ENCODE measurements at places on chromosomes 6 and 20. TPM values are rescaled to one million over a fixed set of nuclear protein-coding genes. Genes with fewer than 3 reads are reported as not detected.

DNA sequence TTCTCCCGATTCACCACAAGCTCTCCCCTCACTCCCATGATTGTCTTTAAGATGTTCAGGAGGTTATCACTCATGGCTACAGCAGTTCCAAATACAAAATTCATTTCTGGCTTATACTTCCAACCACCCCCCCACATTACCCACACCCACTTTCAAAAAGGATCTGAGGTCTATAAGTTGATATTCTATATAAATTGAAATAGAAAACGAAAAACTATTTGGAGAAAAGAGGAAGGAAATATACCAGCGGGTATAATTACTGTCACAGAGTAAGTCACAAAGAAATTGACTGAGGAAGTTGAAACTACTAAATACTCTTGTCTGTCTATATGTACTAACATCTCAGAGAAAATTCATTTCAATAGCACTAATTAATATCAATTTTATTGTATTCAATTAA lies 112.7 kb upstream of the TNFAIP3 start:
- no peak overlapping the region for H3K4me3 ChIP-seq
- H3K27ac ChIP-seq: no peak overlapping the region
- no peak for DNase-seq
- no peaks in the 10 kb centered on the region for H3K27me3 ChIP-seq

MMP24 gene
- total RNA-seq: 1.7 TPM

DNA sequence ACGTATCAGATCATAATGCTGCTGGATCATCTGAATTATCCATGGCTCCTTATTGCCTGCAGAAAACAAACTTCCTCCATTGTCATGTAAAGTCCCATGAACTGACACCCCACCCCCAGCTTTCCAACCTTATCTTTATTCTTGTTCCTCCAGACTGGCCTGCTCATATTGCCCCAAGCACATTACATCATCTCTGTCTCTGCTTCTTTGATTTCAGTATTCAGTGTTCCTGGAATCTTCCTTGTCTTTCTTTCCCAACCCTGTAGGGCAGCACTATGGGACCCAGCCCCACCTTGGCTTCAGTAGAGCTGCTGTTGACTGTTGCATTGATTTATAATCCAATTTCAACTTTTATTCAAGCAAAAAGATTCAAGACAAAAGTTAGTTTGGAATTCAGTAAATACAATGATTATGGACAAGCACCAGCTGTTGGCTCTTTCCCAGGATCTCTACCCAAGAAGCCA lies 187.5 kb upstream of the ECI2 start:
- H3K36me3 ChIP-seq: no peaks in the 10 kb centered on the region
- DNase-seq: no peak
- no peaks in the 10 kb centered on the region for H3K27me3 ChIP-seq
- no peak overlapping the region for H3K27ac ChIP-seq

DNA sequence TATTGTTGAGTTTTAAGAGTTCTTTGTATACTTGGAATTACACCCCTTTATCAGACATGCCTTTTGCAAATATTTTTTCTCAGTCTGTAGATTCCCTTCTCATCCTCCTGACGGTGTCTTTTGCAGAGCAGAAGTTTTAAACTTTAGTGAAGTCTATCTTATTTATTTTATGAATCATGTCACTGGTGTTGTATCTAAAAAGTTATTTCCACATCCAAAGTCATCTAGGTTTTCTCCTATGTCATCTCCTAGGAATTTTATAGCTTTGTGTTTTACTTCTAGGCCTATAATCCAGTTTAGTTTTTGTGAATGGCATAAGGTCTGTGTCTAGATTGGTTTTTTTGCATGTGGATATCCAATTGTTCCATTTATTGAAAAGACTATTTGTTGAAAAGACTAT lies 271.3 kb downstream of the KIF16B start:
- no peaks in the 10 kb centered on the region for H3K4me1 ChIP-seq
- H3K27me3 ChIP-seq: no peaks in the 10 kb centered on the region
- DNase-seq: no peak
- no peak overlapping the region for H3K27ac ChIP-seq
- H3K36me3 ChIP-seq: no peaks in the 10 kb centered on the region

ZKSCAN3 gene
- total RNA-seq: 5.9 TPM

SLC22A23 gene
- 129 TPM for total RNA-seq

CABLES2 gene
- 4.1 TPM for total RNA-seq

DNA sequence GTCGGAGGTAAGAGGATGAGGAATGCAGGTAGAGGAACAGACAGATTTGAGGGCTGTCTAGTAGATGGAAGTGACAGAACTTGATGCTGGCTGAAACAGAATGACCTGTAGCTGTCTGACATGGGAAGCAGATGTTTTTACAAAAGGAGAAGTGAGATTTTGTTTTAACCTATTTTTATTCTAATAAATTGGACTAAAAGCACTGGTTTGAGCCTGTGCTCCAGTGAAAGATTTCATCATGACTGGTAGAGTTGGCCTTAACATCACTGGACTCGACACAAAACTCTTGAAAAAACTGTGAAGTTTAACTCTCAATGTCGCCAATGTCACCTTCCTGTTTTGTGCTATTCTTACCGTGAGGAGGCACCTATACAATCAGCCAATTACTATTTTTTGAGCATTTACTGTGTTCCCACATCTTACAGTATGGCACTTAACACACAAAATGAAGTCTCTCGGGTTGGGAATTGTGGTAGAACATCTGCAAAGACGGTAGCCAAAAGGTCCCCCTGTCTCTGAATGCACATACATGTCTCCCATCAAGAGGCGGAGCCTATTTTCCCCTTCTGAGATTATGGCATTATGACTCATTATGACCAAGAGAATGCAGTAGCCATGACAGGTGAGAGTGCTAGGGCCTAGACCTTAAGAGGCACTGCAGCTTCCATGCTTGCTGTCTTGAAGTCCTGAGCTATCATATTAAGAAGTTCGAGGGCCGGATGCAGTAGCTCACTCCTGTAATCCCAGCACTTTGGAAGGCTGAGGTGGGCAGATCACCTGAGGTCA lies 93.2 kb downstream of the FOXF2 start:
- no peak overlapping the region for H3K4me3 ChIP-seq
- H3K27me3 ChIP-seq: no peaks in the 10 kb centered on the region
- no peak for DNase-seq
- H3K27ac ChIP-seq: no peak overlapping the region
- no peaks in the 10 kb centered on the region for H3K4me1 ChIP-seq

DNA sequence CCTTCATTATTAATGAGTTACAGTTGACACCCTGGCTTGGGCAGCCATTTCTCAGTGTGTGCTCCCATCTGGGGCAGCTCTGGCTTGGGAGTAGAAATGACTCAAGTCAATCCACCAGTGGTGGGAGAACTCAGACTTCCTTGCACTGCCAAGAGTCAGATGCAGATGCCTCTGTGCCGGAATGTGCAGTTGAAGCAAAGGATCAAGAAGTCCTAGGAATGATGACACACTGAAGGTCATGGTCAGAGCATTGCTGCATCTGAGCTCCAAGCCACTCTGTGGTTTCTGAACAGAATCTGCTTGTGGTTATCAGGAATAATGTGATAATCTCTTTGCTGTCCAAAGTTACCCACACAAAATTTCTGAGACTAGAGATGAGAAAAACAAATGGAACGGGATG lies 19.5 kb upstream of the PAX1 start:
- no peaks in the 10 kb centered on the region for H3K27me3 ChIP-seq
- H3K27ac ChIP-seq: no peak overlapping the region
- H3K4me1 ChIP-seq: no peaks in the 10 kb centered on the region
- H3K4me3 ChIP-seq: no peak overlapping the region

DNA sequence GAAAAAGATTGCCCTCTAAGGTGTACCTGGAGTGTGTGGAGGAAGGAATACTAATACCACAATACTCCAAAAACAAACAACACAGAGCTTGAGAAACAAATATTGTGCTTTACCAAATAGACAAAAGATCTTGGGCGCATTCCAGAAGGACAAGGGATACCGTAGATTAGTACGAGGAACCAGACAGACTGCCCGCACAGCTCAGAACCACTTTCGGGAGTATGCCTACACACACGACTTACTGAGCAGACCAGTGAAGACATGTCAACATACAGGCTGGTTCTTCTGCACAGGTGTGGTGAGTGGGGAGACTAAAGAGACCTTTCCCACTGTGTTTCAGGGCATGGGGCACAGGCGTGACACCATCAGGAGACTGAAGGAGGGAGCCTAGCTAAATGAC lies 15.8 kb upstream of the FOXQ1 start:
- H3K27me3 ChIP-seq: no peaks in the 10 kb centered on the region
- H3K27ac ChIP-seq: peak overlapping the region; percentile 20
- H3K4me1 ChIP-seq: peaks cover 6% of the 10 kb centered on the region
- DNase-seq: peak; percentile 84

DNA sequence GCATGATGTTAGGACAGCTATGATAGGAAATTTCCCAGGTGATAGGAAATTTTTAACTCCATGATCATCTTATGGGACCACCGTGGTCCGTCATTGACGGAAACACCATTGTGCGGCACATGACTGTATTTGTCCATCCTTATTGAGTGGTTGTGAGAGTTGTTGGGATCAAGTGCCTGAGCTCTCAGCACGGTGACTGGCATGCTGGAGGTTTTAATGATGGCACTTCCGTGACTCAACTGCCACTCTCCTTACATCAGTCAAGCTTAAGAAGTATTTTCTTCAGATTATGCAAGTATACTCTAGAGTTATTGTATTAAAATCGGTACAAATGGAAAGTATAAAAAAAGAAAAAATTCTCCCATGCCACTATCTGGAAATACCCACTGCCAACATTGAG lies 20.7 kb downstream of the PBOV1 start:
- H3K4me3 ChIP-seq: no peak overlapping the region
- H3K4me1 ChIP-seq: no peaks in the 10 kb centered on the region
- H3K36me3 ChIP-seq: no peaks in the 10 kb centered on the region
- H3K27me3 ChIP-seq: no peaks in the 10 kb centered on the region
- no peak overlapping the region for H3K27ac ChIP-seq

DAAM2 gene
- total RNA-seq: 41.3 TPM

TOX2 gene
- total RNA-seq: 52.8 TPM

- no peaks in the 10 kb centered on the region for H3K4me1 ChIP-seq
- H3K4me3 ChIP-seq: no peak overlapping the region
- no peak overlapping the region for H3K27ac ChIP-seq
- no peaks in the 10 kb centered on the region for H3K36me3 ChIP-seq
These were observed 35.9 kb downstream of the PLG start for GRCh38 chr6:160737934-160738333.

F13A1 gene
- total RNA-seq: 3.5 TPM

GRCh38 chr6:2876210-2877056 lies 26.7 kb downstream of the SERPINB9 start:
- no peaks in the 10 kb centered on the region for H3K4me1 ChIP-seq
- peak overlapping the region; percentile 40 for H3K4me3 ChIP-seq
- peak overlapping the region; percentile 58 for H3K27ac ChIP-seq
- no peaks in the 10 kb centered on the region for H3K36me3 ChIP-seq
- no peaks in the 10 kb centered on the region for H3K27me3 ChIP-seq

GRCh38 chr6:96990462-96990861 lies 65.9 kb downstream of the KLHL32 start:
- no peak overlapping the region for H3K27ac ChIP-seq
- no peak overlapping the region for H3K4me3 ChIP-seq
- H3K4me1 ChIP-seq: no peaks in the 10 kb centered on the region
- H3K27me3 ChIP-seq: no peaks in the 10 kb centered on the region
- no peak for DNase-seq
- H3K36me3 ChIP-seq: no peaks in the 10 kb centered on the region

- peaks cover 10% of the 10 kb centered on the region for H3K36me3 ChIP-seq
- H3K4me1 ChIP-seq: peaks cover 11% of the 10 kb centered on the region
- no peak for DNase-seq
- H3K27ac ChIP-seq: no peak overlapping the region
- H3K4me3 ChIP-seq: no peak overlapping the region
- no peaks in the 10 kb centered on the region for H3K27me3 ChIP-seq
These were observed 3.1 kb downstream of the FAM210B start for GRCh38 chr20:56361900-56362299.

- no peak overlapping the region for H3K4me3 ChIP-seq
- H3K27ac ChIP-seq: no peak overlapping the region
- no peaks in the 10 kb centered on the region for H3K36me3 ChIP-seq
- no peak for DNase-seq
- no peaks in the 10 kb centered on the region for H3K27me3 ChIP-seq
These were observed 51.6 kb upstream of the FAM184A start for GRCh38 chr6:119129968-119130484.

DNA sequence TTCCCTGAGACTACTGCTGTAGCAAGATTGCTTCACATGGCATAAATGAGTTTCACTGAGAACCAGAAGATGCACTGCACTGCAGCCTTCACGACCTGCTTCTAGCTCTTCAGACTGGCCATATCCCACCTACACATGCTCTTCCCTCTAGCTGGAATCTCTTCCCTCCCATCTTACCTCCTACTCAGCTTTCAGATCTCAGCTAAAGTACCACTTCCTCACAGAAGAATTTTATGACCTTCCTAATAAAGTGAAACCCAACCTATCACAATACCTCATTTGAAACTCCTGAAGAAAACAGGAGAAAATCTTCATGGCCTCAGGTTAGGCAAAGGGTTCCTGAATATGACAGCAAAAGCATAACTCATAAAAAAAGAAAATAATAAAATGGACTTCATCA lies 99.9 kb downstream of the DTNBP1 start:
- H3K4me3 ChIP-seq: no peak overlapping the region
- no peaks in the 10 kb centered on the region for H3K4me1 ChIP-seq
- no peak for DNase-seq

- no peak overlapping the region for H3K4me3 ChIP-seq
- H3K27me3 ChIP-seq: no peaks in the 10 kb centered on the region
- H3K4me1 ChIP-seq: no peaks in the 10 kb centered on the region
- no peaks in the 10 kb centered on the region for H3K36me3 ChIP-seq
These were observed 6.4 kb downstream of the FAM83D start for GRCh38 chr20:38932457-38933120.

- H3K4me1 ChIP-seq: peaks cover 10% of the 10 kb centered on the region
- peaks cover 3% of the 10 kb centered on the region for H3K36me3 ChIP-seq
- H3K4me3 ChIP-seq: no peak overlapping the region
- no peaks in the 10 kb centered on the region for H3K27me3 ChIP-seq
- DNase-seq: peak; percentile 78
These were observed 26.1 kb downstream of the DIDO1 start for GRCh38 chr20:62900052-62900691.

DNA sequence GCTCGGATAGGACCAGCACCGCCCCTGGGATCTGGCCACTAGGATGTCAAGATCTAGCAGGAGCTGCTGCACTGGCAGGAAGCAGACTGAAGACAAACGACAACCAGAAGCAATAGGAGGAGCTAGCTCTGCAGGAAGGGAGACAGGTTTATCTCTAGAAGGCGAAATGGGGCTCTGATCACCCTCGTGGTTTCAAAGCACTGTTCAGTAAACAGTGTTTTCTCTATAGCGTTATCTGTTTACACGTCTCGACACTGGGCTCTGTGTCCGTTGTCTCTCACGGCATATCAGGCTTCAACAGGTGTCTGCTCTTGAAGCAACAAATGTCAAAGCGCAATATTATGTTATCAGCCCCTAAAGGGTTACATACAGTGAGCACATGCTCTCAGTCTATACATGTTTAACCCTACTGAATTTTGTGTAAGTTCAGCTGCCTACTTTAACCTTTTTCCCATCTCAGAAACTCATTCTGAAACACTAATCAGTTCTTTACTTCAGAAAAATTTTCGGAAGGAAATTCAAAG lies 23.8 kb downstream of the TMEM14B start:
- no peaks in the 10 kb centered on the region for H3K36me3 ChIP-seq
- H3K27ac ChIP-seq: no peak overlapping the region
- no peak for DNase-seq
- no peaks in the 10 kb centered on the region for H3K27me3 ChIP-seq
- H3K4me1 ChIP-seq: no peaks in the 10 kb centered on the region

- H3K27me3 ChIP-seq: no peaks in the 10 kb centered on the region
- no peaks in the 10 kb centered on the region for H3K36me3 ChIP-seq
- no peak overlapping the region for H3K4me3 ChIP-seq
- no peaks in the 10 kb centered on the region for H3K4me1 ChIP-seq
- no peak overlapping the region for H3K27ac ChIP-seq
These were observed 116.1 kb upstream of the INSM1 start for GRCh38 chr20:20251836-20252235.

- peak; percentile 37 for DNase-seq
- H3K27me3 ChIP-seq: no peaks in the 10 kb centered on the region
- H3K4me3 ChIP-seq: no peak overlapping the region
These were observed 50.9 kb downstream of the RPRD1B start for GRCh38 chr20:38084425-38084951.
